ENCODE measurements at places on chromosomes 12 and 14.

GRCh38 chr14:60805841-60806430 is 71.4 kb downstream of the MNAT1 start:
- no peak for DNase-seq

DNA sequence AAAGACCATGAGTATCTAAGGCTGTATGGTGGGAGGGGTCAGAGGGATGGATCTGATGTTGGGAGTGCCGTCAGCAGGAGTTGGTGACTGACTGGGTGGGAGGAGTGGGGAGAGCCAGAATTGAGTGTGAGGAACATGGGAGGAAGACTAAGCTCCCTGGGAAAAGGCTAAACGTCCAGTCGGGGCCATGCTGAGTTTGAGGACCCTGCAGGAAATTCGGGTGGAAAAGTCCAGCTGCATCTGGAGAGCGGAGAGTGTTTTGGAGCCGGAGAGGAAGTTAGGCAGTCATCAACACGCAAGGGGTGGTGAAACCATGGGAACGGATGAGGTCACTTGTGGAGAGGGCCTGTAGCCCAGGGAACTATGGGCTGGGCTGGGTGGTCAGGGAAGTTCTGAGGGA is 60.9 kb downstream of the ELK3 start:
- no peak for DNase-seq

- DNase-seq, result no peak
Measured at GRCh38 chr12:121251838-121252237, 41.9 kb downstream of the P2RX4 start.

- no peak for DNase-seq
Measured at GRCh38 chr12:1281683-1282366, 290.8 kb downstream of the ERC1 start.

- DNase-seq, result peak; percentile 59
Measured at GRCh38 chr12:67441736-67442346, 172.7 kb downstream of the CAND1 start.

DNA sequence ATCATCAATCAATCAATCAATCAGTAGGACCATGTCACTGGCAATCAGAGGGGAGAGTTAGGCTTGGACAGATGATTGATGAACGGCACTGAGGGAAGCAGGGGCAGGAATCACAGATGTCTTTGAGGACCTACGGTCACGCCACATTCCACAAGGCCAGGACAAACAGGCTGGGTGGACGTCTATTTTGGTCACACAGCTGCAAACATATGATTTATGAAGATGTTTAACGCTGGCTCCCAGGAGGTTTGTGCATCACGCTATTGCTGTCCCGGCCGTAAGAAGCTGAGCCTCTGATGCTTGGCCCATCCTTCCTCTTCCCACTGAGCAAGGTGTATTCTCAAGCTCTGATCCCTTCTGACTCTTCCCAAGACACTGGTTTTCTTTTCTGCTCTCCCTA is 160.8 kb downstream of the FOXN3 start:
- DNase-seq, result no peak

- DNase-seq, result no peak
Measured at GRCh38 chr12:19223018-19223417, 93.5 kb downstream of the PLEKHA5 start.

GRCh38 chr12:104422441-104422840 is 34.3 kb upstream of the CHST11 start:
- no peak for DNase-seq

- DNase-seq, result no peak
Measured at GRCh38 chr14:91348845-91349465, 68.7 kb downstream of the CCDC88C start.

- DNase-seq, result no peak
Measured at GRCh38 chr12:72197790-72198189, 74.4 kb upstream of the TRHDE start.

Measured in stimulated activated CD8-positive, alpha-beta memory T cell treated with anti-CD3 and anti-CD28 coated beads, Interleukin-7, amount 100 ng/mL, for 24 hours (primary cell).